Cardiac septum (tissue), 1 donor: ENCODE measurements at places on chromosomes 2 and 18.

DNA sequence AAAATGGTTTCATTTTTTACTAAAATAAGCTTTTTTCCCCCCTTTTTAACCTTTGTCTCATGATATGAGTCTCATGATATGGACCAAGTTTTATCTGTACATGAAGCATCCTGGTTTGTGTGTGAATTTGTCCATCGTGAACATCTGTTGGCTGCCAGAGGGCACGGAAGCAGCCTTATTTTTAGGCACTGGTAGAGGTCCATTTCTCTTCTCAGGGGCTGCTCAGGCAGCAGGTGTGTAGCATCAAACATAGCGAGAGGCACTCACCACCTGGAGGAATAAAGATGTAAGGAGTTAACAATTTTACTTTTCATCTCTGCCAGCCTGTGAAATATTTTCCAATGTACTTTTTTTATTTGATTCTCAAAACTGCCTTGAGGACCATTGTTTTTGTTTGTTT lies 134.5 kb downstream of the RHBDD1 start:
- DNase-seq = no peak

- DNase-seq = peak; percentile 50
These were observed 1.4 kb downstream of the GPBAR1 start for GRCh38 chr2:218262237-218262600.

DNA sequence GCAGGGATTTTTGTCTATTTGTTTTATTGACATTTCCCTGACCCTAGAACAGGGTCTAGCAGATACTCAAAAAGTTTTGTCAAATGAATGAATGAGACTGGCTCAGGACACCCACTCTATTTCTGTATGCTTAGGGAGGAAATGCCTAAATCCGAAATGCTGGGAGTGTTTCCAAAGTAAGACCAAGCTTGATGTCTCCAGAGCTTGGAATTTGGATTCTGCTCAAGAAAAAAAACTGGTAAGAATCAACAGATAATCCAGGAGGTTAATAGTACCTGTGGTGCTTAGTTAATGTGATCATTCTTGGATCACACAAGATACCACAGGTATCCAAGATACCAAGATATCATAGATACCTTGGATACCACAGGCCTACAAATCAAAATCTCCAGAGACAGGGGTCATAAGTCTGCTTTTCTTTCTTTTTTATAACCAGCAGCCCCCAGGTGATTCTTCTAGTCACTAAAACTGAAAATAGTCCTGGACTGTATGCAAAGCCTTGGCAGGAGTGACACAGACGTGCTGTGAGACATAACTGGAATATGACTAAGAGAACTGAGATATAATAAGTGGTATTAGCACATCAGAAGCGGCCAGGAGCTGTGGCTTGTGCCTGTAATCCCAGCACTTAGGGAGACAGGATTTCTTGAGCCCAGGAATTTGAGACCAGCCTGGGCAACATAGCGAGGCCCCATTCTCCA lies 39.9 kb upstream of the SP3 start:
- no peak for DNase-seq

DNA sequence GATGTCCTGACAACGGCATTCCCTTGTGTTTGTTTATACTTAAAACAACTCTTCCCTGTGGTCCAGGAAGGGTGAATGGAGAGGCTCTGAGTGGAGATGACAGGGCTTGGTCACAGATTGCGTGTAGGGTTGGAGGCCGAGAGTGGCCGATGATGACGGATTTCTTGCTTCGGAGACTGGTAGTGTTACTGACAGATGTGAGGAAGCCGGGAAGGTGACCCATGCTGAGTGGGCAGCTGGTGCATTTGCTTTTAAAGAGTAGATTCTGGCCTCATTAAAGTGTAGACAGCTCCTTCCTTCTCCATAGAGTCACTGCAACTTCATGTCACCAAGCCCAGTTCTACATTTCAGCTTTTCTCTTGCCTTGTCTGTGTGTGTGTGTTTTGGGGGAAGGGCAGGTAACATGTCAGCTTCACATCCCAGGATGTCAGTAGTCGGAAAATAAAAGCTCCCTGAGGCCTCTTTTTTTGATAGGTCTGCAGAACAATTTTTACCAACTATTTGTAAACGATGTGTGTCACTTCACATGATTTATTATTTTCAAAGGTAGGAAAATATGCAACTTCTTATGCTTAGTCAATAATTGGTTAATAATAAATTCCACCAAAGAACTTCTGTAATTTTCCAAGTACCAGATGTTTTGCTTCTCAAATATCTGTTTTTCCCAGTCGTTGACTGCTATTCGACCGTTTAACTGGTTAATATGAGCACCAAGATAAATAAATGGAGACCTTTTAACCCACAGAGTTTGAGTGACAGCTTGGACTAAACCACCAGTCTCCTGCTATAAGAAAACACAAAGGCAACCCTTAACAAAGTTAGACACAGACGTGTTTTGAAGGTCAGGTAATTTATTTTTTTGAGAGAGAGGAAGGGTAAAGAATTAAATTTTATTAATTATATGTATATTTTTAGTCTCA lies 436.9 kb downstream of the SLC4A3 start:
- DNase-seq = no peak

DNA sequence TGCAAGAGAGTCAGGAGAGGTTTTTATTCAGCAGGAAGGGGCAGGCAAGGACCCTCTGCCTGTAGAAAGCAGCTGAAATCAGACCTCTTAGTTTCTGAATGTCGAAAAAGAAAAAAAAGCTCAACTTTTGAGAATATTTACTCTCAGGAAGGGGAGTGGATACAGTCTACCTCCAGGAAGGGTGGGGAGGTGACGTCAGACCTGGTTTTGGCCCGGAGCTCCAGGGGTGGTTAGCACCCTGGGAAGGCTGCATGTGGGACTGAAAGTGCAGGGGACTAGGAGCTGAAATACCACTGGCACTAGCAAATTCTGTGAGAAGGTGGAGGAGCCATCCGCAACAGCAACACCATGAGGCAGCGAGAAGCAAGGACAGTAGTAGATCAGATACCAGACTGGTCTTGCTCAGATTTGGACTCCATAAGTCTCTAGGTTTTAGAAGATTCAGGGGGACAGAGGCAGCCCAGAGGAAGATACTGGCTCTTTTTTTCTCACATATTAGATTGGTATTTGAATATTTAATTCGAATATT lies 19.8 kb downstream of the MC2R start:
- DNase-seq = no peak

GRCh38 chr2:1482253-1482675 lies 69.0 kb downstream of the TPO start:
- peak; percentile 39 for DNase-seq

- DNase-seq = no peak
These were observed 19.5 kb downstream of the NFE2L2 start for GRCh38 chr2:177245010-177245422.

DNA sequence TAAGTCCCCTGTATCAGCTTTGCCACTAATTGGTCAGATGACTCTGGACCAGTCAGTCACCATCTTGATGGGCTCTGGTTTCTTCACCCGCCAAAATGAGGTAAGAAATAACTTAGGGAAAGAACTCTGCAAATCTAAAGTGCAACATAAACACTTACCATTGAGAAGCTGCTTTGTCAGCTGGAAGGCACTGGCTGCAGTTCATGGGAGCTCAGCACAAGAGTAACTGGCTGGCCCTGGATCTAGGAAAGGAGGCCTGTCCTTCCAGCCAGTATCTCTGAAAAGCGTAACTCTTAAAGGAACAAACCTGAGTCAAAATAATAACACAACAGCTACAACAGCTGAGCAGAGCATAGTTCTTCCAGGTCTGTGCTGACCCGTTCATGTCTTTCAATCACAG lies 123.9 kb downstream of the CACNB4 start:
- DNase-seq = no peak

DNA sequence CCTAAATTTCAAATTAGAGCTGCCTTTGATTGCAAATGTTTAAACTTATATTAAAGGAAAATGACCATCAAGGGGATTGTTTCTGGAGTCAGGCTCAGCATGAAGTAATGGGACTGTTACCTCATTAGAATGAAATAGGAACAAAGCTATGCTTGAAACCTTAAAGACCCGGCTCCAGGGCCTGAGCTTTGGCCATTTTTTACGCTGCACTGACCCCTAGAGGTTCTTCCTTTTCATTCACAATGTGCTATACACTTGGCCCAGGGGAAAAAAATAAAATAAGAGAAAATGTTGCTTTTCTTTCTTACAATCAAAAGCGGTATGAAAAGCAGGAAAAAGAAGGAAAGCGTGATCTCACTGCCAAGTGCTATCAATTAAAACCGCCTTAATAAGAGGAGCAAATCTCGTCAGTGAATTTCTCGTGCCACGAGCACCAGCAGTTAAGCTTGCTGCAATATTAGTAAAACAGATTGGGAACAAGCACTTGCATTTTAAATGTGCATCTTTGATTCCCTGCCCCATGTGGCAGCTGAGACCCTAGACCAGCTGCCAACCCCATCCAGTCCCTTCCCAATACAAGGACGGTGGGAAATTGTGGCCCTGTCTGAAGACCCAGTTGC lies 96.6 kb downstream of the MBD2 start:
- DNase-seq = no peak

DNA sequence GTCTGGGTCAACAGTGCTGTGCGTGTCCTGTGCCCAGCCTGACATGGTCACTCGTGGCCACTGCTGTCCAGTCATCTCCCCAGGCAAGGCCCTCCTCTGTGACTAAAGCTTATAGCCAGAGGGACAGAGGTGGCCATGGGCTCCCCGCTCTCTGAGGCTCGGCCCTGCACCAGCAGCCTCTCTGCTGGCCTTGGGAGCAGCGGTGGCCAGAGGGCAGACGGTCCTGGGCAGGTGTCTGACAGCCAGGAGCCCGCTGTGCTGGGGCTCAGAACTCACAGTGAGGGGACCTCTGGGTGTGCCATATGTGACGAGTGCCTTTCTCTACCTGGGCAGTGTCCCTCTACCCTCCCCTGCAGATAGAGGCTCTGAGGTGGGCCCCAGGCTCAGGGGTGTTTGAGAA lies 98.7 kb downstream of the FAM210A start:
- DNase-seq = no peak

GRCh38 chr2:167423731-167424130 lies 535.5 kb downstream of the XIRP2 start:
- no peak for DNase-seq

DNA sequence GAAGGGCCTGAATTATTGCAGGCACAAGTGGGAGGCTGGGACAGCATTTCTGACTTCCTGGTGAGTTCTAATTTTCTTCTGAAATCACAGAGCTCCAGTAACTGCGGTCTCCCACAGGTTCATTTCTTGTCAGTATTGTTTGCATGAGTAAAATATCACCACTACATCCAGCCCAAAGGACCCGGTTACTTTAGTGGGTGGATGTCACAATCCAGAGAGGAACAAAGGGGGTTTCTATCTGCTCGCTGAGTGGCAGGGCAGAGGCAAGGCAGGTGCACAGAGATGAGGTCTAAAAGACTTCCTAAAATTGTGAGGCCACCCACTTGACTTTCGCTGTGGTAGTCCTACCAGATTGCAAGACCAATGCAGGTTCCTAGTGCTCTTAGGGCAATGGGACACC lies 800.4 kb upstream of the ID2 start:
- DNase-seq = no peak

DNA sequence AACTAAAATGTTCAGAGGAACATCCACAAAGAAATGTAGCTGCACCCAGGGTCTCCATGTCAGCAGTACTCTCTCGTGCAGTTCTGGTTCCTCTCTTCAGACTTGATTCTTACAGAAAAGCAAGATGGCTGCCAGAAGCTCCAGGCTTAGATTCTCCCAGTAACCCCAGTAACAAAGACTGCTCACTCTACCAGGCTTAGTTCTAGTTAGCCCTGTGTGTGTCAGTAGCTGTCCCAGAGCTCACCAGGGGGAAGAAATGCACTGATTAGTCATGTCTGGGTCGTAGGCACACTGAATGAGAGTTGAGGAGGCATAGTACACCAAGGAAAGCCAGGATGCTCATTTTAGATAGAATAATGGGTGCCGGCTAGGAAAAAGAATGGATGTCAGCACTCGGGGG lies 395.0 kb upstream of the NRP2 start:
- no peak for DNase-seq

- no peak for DNase-seq
These were observed 577.8 kb upstream of the NXPH2 start for GRCh38 chr2:139357972-139358371.

- DNase-seq = no peak
These were observed 114.0 kb downstream of the CYP26B1 start for GRCh38 chr2:72033636-72034035.
